BE2C (cell line): ENCODE measurements at places on chromosomes 16 and 17.

- DNase-seq = peak; percentile 43
These were observed at the start of gene SLC9A5 for GRCh38 chr16:67248401-67249177. Gene SLC9A5, plus strand, starts transcription at chr16:67248979. Its CDS starts 36 bp downstream, at chr16:67249015.

GRCh38 chr17:58667934-58668597, 23.8 kb downstream of the TEX14 start:
- DNase-seq = no peak

- DNase-seq = no peak
These were observed 39.6 kb upstream of the PSMD7 start for GRCh38 chr16:74257061-74257460.

DNA sequence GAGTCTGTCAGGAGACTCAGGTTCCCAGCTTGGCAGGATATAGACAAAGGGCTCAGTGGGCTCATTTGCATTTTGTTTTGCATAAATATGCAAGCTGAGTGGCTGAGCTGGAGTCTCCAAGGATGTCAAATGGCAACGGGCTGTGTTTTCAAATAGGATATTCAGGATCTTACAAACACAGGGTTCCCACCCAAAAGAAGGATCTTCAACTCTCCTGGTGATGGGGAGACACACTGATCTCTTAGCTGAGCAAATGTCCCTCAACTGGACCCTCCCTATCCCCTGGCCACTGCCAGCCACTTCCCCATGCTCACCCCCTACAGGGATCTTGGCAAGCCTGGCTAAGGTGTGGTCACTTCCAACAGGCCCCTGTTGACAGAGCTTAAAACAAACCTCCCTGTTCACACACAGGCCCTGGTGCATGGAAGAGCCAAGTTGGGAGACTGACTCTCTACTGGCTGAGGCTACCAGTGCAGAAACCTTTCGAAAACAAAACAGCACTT, 61.6 kb downstream of the SOX9 start:
- DNase-seq = no peak

GRCh38 chr16:72922714-72923113, 125.2 kb downstream of the ZFHX3 start:
- DNase-seq = peak; percentile 34

DNA sequence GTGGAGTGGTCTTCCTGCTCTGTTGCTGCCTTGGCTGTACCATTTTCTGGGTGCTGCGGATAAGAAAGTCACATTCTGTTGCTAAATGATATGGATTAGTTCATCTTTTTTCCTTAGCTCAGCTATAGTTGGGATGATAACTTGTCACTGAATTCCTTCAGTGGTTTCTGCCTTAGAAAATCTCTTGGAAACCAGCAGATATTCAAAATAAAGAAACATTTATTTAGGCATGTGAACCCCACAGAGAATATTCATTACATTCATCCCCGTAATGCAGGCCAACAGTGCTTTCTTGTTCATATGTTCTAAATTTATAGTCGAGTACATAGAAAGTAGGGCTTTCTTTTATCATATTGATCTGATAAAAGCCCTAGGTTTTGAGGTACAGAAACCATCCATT, 151.3 kb downstream of the CYB561 start:
- no peak for DNase-seq

DNA sequence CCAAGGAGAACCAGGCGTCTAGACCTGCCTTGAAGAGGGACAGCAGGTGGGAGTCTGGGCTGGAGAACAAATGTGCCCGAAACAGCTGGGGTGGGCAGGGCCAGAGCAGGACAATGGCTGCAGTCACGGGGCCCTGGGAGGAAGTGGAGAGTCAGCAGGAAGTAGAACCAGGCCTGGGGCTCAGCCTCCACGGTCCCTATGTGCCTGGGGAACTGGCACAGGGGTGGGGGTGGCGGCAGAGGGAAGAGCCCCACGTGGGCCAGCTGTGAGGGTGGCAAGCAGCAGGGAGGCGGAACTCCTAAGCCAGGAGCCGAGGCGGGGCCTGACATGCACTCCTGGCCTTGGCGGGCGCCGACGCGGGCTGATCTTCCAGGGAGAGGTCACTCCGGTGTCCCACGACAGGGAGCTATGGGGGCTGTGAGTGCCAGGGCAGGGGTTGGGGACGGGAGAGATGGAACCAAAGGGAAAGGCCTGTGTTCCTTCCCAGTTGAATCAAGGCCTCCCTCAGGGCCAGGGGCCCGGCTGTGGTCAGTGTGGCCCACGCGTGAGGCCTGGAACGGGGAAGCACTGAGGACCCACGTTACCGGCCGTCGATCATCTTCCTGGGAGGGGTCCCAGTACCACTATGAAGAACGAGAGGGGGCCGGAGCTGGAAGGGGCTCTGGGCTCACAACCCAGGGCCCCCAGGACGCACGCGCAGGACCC, 42.7 kb downstream of the TIMM22 start:
- no peak for DNase-seq

DNA sequence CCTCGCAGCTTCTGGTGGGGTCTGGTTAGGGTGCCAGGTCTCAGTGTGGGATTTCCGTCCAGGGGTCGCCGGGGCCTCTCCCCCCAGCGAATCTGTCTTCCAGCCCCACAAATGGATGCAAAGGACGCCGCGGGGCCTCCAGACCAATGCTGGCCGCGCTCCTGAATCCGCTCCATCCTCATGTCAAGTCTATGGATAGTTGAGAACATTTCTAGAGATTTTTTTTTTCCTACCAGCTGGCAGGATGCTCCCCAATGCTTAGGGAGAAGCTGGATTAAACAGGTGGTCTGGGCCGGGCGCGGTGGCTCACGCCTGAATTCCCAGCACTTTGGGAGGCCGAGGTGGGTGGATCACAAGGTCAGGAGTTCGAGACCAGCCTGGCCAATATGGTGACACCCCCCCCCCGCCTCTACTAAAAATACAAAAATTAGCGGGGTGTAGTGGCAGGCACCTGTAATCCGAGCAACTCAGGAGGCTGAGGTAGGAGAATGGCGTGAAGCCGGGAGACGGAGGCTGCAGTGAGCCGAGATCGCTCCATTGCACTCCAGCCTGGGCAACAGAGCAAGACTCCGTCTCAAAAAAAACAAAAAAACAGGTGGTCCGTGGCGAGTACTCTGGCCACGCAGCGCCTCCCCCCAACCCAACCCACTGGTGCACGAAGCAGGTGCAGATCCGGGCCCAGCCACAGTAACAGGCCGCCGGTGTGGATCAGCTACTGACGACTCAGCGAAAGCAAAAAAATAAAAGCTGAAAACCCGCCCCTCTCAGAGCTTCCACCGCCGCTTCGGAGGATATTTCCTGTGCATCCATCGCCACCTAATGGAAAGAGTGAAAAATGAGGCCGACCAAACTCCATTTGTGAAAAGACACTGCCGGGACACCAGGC, 1.1 kb upstream of the NXN start:
- peak; percentile 67 for DNase-seq

DNA sequence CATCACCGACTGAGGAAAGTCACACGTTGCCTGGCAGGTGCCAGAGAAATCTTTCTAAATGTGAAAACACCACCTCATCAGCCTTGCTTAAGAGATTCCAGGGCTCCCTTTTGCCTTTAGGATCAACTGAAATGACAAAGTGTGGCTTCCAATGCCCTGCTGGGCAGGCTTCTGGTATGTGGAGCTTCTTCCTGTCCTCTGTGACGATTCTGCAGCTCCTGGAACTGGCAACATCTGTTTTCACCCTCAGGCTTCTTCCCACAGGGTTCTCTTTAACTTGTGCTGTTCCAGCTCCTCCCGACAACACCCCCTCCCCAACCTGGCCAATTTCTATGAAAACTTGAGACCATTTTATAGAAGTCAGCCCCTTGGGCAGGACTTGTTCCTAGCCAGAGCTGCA, 4.8 kb upstream of the ZDHHC1 start:
- DNase-seq = no peak

DNA sequence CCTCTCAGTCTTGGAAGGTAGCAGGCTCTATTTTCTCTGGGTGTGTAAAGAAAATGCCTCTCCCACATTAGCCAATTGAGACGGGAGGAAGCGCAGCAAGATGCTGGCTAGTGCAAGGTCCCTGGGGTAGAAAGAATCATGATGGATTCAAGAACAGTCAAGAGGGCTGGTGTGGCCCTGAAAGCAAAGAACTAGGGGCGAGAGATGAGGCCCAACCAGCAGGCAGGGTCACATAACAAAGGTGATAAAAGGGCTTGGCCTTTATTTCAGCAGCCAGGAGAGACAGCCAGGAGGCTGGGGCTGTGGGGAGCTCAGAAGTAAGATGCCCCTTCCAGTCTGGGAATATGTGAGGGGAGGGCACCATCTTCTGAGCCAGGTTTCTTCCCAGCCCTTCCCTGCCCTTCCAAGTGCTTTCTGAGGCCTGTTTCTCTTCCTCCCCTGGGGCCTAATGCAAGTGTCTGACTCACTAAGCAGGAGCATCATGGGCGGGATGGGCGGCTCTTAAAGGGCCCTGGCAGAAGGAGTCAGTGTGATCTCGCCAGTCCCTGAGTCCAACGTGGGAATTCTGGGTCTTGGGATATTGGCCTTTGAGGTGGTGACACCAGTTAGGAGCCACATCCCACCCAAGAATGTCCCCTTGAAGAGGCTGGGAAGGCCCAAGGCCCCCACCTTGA, 3.9 kb upstream of the NLRC5 start:
- peak; percentile 64 for DNase-seq

DNA sequence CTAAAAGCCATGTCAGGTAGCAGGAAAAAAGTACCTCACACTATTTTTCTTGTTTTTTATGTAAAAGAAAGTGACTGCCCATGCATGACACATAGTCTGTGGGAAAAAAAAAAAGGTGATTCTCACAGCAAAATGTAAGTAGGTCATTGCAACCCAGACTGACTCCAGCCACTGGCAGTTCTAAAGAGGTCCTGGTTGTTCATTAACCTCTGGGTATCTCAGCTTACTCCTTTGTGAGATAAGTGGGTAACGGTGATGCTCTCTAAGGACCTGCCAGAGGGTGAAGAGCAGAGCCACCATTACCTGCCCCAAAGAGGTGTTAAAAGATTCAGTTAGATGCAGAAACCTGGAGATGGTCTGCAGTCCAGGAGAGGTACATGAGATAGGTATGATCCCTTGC, 531.9 kb downstream of the GRIN2A start:
- no peak for DNase-seq

GRCh38 chr16:58628845-58629732, 537 bp downstream of the CNOT1 start:
- peak; percentile 32 for DNase-seq

DNA sequence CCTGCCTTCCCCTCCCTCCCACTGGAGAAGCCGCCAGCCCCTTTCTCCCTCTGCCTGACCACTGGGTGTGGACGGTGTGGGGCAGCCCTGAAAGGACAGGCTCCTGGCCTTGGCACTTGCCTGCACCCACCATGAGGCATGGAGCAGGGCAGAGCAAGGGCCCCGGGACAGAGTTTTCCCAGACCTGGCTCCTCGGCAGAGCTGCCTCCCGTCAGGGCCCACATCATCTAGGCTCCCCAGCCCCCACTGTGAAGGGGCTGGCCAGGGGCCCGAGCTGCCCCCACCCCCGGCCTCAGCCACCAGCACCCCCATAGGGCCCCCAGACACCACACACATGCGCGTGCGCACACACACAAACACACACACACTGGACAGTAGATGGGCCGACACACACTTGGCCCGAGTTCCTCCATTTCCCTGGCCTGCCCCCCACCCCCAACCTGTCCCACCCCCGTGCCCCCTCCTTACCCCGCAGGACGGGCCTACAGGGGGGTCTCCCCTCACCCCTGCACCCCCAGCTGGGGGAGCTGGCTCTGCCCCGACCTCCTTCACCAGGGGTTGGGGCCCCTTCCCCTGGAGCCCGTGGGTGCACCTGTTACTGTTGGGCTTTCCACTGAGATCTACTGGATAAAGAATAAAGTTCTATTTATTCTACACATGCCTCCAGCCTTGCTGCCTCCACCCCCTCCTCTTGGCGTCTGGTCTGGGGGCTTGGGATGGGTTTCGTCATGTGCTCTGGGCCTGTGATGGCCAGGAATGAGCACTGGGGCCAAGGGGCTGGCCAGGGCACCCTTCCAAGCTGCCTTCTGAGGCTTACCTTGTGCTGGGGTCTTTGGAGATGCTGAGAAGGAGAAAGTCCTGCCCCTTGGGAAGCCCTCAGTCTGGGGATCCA, 7.3 kb downstream of the GJD3 start:
- DNase-seq = no peak

DNA sequence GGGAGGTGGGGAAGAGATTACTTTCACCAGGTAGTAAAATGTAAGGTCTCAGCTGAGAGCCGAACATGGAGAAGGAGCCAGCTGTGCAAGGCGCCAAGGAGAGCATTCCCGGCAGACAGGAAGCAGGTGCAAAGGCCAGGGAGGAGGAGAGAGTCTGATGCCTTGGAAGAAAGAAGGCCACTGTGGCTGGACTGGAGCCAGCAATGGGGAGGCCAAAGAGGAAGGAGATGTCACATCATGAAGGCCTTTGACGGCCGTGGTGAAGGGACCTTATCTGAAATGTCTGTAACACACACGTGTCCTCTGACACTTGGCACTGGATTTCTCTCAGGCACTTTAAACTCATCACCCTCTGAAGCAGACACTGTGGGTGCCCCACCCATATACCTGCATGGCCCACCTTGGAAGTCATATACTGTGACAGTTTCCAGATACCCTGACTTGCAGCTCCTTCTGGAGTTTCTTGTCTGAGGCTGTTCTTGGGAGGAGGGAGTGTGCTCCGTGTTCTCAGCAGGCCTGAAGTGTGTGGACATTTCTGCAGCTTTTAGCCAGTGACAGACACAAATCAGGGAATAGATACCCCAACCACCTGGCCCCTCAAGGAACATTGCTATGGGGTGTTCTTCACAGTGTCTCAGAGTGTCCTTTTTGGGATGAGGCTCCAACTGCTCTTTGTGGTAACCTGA, 1.9 kb upstream of the SLC5A2 start:
- DNase-seq = no peak

DNA sequence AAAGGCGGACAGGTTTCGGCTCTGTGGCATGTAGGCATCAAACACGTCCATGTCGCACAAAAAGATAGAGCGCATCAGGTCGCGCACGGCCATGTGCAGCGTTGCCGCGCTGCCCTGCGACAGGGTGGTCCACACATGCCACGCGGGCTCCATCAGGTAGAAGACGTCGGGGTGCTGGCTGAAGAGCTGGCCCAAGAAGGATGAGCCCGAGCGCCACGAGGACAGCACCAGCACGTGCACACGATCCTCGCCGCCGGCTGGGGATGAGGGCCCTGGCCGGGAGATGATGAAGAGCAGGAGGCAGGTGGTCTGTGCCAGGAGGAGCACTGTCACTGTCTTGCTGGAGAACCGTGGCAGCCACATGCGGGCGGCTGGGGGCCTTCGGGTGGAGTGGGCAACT, 5.9 kb downstream of the CHST5 start:
- no peak for DNase-seq

GRCh38 chr16:4659363-4660353, 33.7 kb upstream of the NUDT16L1 start:
- DNase-seq = no peak

- DNase-seq = no peak
These were observed 5.0 kb downstream of the CORO6 start for GRCh38 chr17:29617481-29618271.

DNA sequence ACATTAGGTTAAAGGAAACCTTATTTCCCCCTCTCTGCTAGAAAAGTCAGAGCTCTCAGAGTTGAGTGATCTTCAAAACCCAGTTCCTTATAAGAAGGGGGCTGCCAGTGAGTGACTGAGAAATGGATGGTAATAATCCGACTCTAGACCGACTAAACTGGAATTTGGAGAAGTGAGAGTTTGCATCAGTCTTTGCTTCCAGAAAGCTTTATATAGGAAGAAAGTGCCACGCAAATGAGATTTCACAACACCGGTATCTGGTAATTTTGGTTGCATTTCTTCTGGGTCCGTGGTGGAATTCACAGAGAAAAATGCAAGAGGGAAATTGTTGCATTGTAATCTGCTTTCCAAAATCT, 271.4 kb downstream of the MAF start:
- DNase-seq = no peak

GRCh38 chr17:53792451-53792850, 30.3 kb upstream of the KIF2B start:
- no peak for DNase-seq
